ENCODE measurements at places on chromosomes 5 and 9.

DNA sequence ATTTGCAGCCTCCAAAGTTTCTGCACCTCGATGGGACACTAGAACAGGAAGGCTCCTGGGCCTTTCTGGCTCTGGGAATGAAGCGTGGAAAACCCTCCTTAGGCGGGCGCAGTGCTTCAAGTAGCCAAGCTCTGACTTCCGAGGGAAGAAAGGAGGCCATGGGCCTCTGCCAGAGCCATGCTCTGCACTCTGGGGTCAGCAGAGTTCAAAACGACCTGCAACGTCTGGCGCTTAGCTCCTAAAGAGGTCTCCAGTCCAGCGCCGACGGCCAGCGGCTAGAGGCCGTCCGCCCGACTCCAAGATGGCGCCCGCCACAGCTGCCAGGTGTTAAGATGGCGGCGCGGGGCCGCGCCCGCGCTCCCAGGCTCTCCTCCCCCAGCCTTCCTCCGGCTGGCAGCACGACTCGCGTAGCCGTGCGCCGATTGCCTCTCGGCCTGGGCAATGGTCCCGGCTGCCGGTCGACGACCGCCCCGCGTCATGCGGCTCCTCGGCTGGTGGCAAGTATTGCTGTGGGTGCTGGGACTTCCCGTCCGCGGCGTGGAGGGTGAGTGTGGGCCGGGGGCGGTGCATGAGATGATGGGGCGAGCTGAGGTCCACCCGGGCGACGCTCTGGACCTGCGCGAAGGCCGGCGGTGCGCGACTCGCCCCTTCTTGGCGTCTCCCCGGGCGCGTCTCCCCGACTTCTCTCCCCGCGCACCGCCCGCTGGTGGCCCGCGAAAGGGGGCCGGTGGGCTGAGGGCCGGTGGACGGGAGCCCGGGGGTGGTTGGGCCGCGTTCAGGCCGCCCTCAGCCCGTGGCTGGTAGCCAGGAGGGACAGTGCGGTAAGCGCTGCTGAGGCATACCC lies at the start of gene TXNDC15:
Gene TXNDC15, plus strand, starts transcription at position 385 of the 844 bp plus-strand sequence. Its CDS starts 57 bp downstream, at position 442.
- DNase-seq = peak; percentile 77

- DNase-seq = no peak
Observed at GRCh38 chr9:136305804-136306203, 1.9 kb upstream of the CCDC187 start.

- no peak for DNase-seq
Observed at GRCh38 chr9:100206899-100207298, 107.9 kb downstream of the INVS start.

GRCh38 chr9:98091735-98092612 lies 27.0 kb downstream of the TRIM14 start:
- no peak for DNase-seq

DNA sequence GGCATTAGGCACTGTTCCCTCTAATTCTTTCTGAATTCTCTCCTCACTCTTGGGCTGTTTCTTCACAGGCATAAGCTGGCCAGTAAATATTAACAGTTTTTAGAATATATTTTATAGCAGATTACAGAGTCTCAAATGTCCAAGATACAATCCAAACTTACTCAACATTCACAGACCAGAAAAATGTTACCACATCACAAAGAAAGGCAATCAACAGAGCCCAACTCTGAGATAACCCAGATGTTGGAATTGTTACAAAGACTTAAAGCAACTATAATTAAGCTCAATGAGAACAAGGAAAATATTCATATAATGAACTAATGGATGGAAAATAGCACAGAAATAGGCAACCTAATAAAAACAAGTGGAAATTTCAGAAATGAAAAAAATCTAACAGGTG lies 401.1 kb upstream of the RGMB start:
- DNase-seq = no peak

GRCh38 chr9:108479989-108480652 lies 375.7 kb downstream of the ACTL7B start:
- DNase-seq = no peak

DNA sequence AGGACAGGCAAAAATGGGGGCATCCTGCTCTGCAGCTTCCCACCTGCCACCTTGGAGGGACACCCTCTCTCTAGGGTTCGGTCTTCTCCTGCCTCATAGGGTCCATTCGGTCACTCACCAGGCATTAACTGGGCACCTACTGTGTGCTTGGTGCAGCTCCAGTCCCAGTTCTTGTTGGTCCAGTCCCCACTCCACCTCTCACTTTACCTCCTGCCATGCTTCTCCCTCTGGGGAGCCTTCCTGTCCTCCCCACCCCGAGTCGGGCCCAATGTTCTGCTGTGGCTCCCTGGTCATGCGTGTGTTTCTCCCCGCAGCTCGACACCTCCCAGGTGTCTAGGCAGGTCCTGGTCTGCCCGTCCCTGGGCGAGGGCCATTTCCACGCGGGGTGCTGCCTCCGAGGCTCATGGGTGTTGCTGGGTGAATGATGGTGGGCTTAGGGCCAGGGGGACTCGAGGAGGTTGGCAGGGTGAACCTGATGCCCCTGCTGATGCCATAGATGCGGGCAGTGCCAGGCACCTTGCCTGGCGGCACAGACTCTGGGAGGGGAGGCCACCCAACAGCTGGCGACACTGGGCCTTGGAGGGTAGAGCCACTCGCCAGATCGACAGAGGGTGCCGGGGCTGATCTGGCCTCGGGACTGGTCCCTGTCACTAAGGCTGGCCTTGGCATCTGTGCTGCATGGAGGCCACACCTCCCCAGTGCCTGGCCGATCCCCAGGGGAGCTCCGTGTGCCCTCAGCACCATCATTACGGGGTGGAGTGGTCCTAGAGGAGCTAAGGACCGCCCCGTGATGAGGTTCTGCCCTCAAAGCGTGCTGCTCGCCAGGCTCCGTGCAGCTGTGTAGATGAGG lies 66.0 kb upstream of the RNU6ATAC start:
- DNase-seq = no peak

Data from NCI-H146 (cell line).